ENCODE measurements at places on chromosomes 1 and 21. TPM values are rescaled to one million over a fixed set of nuclear protein-coding genes. Genes with fewer than 3 reads are reported as not detected.
A peak's percentile ranks its signal among the peaks of the same experiment; 100 is the strongest.

Gene SPRR4
- total RNA-seq = not detected

Gene LMX1A
- not detected for total RNA-seq

Gene AADACL4
- not detected for total RNA-seq

Gene RHOC
- 75.5 TPM for total RNA-seq

Gene KPRP
- not detected for total RNA-seq

Gene GNAT2
- total RNA-seq = not detected

DNA sequence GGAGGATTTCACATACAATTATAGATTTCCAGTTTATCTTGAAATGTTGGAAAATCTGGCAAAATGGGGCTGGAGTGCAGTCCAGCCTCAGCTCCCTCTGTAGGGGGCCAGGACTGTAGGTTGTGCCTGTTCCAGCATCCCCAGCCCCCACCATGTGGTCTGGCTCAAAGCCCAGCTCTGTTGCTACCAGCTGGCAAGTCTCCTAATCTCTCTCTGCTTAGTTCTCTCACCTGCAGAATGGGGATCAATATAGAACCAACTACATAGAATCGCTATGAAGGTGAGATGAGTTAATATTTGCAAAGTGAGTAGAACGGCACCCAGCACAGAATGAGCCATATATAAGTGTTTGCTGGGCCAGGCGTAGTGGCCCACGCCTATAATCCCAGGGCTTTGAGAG is 50.0 kb upstream of the TARDBP start:
- peak overlapping the region; percentile 54 for H3K27ac ChIP-seq
- peak; percentile 75 for DNase-seq
- H3K27me3 ChIP-seq = no peaks in the 10 kb centered on the region
- H3K4me1 ChIP-seq = peaks cover 35% of the 10 kb centered on the region

DNA sequence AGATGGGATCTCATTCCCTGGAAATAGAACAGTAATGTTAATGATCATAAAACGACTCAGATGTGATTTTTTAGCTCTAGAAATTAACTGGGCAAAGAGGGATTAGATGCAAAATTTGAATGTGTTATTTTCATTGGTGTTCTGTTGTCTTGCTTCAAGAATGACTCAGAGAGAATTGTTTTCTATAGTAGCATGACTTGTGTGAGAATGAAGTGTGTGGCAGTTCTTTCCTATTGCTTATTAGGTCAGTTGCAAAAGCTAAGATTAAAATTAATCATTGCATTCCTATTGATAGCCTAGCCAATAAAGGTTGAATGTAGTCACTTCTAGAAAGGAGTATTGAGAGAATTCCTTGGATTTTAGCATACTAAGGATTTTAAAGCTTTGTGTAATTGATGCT is 22.9 kb downstream of the SPEN start:
- no peak overlapping the region for H3K27ac ChIP-seq
- no peak for DNase-seq
- H3K36me3 ChIP-seq = no peaks in the 10 kb centered on the region
- H3K4me3 ChIP-seq = no peak overlapping the region
- H3K27me3 ChIP-seq = no peaks in the 10 kb centered on the region

GRCh38 chr1:201050515-201051277 is 27.2 kb upstream of the KIF21B start:
- H3K36me3 ChIP-seq = no peaks in the 10 kb centered on the region
- no peak for DNase-seq
- no peak overlapping the region for H3K4me3 ChIP-seq
- peaks cover 6% of the 10 kb centered on the region for H3K4me1 ChIP-seq

- peaks cover 2% of the 10 kb centered on the region for H3K36me3 ChIP-seq
- peaks cover 6% of the 10 kb centered on the region for H3K4me1 ChIP-seq
Observed at GRCh38 chr21:41887667-41888066, 8.5 kb upstream of the PRDM15 start.

DNA sequence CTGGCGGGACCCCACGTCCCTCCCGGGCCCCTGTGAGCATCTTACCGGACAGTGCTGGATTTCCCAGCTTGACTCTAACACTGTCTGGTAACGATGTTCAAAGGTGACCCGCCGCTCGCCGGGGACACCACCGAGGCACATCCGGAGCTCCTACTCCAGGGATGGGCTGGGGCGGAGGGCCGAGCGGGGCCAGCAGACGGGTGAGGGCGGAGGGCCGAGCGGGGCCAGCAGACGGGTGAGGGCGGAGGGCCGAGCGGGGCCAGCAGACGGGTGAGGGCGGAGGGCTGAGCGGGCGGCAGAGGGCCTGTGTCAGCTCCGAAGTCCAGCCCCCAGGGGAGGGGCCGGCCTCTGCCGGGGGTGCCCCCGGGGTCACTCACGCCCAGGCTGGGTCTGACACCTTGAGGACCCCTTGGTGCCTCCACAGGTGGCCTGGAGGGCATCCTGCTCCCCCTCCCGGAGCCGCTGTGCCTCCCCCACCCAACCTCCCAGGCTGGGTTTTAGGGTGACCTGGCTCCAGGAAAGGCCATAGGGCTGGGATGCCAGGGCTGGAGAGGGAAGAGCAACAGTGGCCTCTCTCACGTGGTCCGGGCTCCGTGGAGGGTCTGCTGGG is 5.7 kb upstream of the TTLL10 start:
- no peaks in the 10 kb centered on the region for H3K27me3 ChIP-seq
- no peak for DNase-seq
- no peak overlapping the region for H3K27ac ChIP-seq
- H3K4me3 ChIP-seq = no peak overlapping the region
- H3K36me3 ChIP-seq = no peaks in the 10 kb centered on the region

- DNase-seq = no peak
- H3K27me3 ChIP-seq = no peaks in the 10 kb centered on the region
- no peak overlapping the region for H3K27ac ChIP-seq
- H3K4me1 ChIP-seq = peaks cover 33% of the 10 kb centered on the region
Observed at GRCh38 chr1:20478057-20478635, 7.9 kb downstream of the CAMK2N1 start.

GRCh38 chr1:184493987-184494388 is 107.2 kb downstream of the C1orf21 start:
- no peaks in the 10 kb centered on the region for H3K27me3 ChIP-seq
- peaks cover 27% of the 10 kb centered on the region for H3K4me1 ChIP-seq
- no peak overlapping the region for H3K27ac ChIP-seq
- DNase-seq = no peak
- H3K36me3 ChIP-seq = no peaks in the 10 kb centered on the region

GRCh38 chr1:77539519-77540142 is 142.8 kb downstream of the ZZZ3 start:
- no peak overlapping the region for H3K4me3 ChIP-seq
- no peaks in the 10 kb centered on the region for H3K36me3 ChIP-seq
- DNase-seq = peak; percentile 40
- H3K4me1 ChIP-seq = peaks cover 13% of the 10 kb centered on the region
- no peaks in the 10 kb centered on the region for H3K27me3 ChIP-seq

DNA sequence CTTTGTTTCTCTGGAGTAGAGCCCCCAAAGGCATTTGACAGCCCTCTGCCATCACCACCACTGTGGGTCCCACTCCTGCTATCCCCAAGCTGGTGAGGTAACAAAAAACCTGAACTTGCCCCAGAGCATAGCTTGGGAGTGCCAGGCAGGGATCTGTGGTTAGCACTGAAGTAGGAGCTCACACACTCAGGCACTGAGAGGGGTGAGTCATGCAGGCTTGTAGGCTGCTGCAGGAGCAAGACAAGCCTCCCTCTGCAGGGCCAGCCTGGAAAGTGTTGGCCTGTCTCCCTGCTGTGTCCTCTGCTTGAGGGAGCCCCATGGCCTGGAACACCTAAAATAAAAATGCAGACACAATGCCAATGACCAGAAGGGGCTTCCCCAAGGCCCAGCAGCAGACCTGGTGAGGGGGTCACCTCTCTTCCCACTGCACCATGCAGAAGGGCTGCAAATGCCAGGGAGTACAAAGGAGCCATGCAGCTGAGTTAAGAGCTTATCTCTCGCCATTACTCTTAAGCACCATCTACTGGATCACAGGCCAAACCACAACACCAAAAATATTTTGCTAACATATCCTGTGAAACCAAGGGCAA is 108.9 kb upstream of the POGK start:
- H3K4me3 ChIP-seq = no peak overlapping the region
- DNase-seq = no peak
- H3K27ac ChIP-seq = no peak overlapping the region
- no peaks in the 10 kb centered on the region for H3K27me3 ChIP-seq
- no peaks in the 10 kb centered on the region for H3K36me3 ChIP-seq
- H3K4me1 ChIP-seq = no peaks in the 10 kb centered on the region

- no peak for DNase-seq
- H3K27ac ChIP-seq = no peak overlapping the region
- H3K27me3 ChIP-seq = no peaks in the 10 kb centered on the region
- H3K4me3 ChIP-seq = no peak overlapping the region
- H3K4me1 ChIP-seq = no peaks in the 10 kb centered on the region
- no peaks in the 10 kb centered on the region for H3K36me3 ChIP-seq
Observed at GRCh38 chr1:45828841-45829240, 25.4 kb downstream of the MAST2 start.

DNA sequence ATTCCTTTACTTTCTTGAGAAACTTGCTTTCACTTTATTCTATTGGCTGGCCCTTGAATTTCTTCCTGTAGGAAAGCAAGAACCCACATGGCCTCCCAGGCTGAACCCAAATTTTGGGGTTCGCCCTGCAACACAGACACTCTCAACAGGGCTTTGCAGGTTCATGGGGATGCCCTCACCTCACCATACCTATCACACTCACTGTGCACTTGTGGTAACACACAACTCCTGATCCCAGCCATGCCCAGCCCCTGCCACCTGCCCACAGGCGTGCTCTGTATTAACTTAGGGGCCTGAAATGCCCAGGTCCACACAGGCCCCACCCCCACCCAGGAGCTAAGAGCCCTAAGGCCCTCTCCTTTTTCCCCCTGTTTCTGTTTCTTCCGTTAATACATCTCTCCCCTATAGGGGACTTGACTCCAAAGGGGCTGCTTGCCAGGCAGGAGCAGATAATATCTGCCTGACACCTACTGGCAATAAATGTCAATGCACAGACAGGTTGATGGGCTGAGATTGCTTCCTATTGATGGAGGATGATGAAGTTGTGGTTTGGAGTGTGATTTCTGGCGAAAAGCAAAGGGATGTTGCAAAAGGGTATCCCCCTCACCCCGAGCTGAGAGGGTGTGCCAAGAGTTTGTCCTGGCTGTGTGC is 171.5 kb downstream of the AJAP1 start:
- H3K36me3 ChIP-seq = no peaks in the 10 kb centered on the region
- no peak overlapping the region for H3K4me3 ChIP-seq
- DNase-seq = no peak
- no peak overlapping the region for H3K27ac ChIP-seq
- no peaks in the 10 kb centered on the region for H3K27me3 ChIP-seq

DNA sequence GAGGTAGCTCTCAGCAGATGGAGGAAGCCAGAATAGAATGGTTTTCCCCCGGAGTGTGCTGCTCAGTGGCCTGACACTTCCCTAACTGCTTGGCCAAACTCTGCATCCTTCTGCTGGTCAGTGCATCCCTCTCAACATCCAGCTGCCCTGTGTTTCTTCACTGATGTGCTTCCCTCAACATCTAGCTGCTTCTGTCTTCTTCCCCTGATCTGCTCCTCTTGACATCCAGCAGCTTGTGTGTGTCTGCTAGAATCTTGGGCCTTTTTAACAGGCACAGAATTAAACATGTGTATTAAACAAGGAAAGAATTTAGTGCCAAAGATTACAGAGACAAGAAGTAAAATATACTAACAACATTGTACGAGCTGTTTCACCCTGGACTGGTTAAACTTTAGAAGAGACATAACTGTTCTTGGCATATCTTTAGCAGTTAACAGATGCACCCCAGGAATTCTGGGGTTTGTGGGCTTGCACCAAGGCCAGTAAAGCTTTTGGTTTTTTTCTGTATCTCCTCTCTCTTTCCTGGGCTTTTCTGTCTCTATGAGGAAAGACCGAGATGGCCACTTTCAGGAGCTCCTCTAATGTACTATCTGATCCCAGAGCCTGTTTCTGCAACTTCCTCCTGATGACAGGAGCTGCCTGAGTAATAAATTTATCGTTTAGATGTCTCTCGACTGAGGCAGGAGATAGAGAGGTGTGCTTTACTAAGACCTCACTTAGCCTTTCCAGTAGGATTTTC is 34.8 kb upstream of the HSD3B1 start:
- H3K27me3 ChIP-seq = no peaks in the 10 kb centered on the region
- no peak overlapping the region for H3K4me3 ChIP-seq
- no peaks in the 10 kb centered on the region for H3K36me3 ChIP-seq
- no peak overlapping the region for H3K27ac ChIP-seq
- no peak for DNase-seq

- no peaks in the 10 kb centered on the region for H3K27me3 ChIP-seq
- peaks cover 21% of the 10 kb centered on the region for H3K4me1 ChIP-seq
Observed at GRCh38 chr1:10387677-10388386, 11.0 kb upstream of the PGD start.
